ENCODE measurements at places on chromosomes 11 and 22. TPM values are rescaled to one million over a fixed set of nuclear protein-coding genes. Genes with fewer than 3 reads are reported as not detected.
A peak's percentile ranks its signal among the peaks of the same experiment; 100 is the strongest.

DNA sequence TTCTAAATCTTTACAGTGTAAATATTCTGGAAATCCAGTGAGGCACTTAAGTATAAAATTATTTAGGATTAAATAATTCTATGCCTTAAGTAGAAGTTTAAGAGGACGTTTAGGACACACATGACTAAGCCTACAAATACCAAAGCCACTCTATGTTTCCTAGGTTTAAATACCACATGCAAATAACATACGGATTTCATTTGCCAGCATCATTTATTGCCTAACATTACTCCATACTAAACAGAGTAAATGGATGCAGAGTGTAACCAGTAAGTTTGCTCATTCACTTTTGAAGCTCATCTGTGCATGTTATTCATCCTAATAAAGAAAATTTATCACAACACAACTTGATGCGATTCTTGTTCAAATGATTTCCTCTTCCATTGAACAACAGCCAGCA lies 4.1 kb downstream of the BDNF start:
- no peak for DNase-seq

OR6T1 gene
- not detected for polyA plus RNA-seq

- DNase-seq, result no peak
These were observed 4.4 kb downstream of the TMEM258 start for GRCh38 chr11:61787928-61788491.

- DNase-seq, result no peak
These were observed 26.9 kb downstream of the ARFGAP3 start for GRCh38 chr22:42830161-42830560.

GRCh38 chr11:132605825-132606570 lies 926.3 kb downstream of the OPCML start:
- no peak for DNase-seq

DNA sequence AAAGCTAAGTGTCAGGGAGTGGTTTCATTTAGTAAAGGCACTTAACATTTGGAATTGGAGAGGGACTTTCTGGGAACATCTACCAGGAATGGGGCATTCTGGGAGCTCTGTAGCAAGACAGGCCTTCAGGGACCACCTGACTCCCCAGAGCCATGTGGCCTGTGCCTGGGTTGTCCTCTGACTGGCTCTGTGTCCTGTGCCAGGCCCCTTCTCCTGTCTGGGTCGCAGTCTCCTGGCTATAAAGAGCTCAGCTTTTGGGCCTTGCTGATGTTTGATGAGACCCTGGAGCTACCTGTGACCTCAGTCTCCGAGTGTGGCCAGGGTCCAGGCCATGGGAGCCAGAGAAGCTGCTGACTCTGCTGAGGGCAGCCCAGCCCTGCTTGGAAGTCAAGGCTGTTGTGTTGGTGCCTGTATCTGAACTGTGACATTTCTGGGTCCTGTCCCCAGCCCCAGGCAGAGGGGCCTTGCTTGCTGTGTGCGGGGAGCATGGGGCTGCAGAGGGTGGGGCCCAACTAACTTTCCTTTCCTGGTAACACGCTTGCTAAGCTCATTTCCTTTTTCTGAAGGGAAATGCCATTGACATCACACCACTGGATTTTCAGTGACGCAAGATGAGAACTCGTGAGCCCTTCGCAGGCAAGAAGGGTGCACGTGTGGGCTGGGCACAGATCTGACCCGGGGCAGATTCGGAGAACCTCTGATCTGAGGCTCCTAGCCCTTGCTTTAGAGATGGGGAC lies 41.3 kb downstream of the LRRC32 start:
- peak; percentile 80 for DNase-seq

GRCh38 chr11:90373971-90374370 lies 151.1 kb upstream of the CHORDC1 start:
- DNase-seq, result no peak

GSTT2 gene
- polyA plus RNA-seq, result 0.30 TPM

- DNase-seq, result no peak
These were observed 263.2 kb downstream of the DCDC1 start for GRCh38 chr11:31106326-31106725.

- DNase-seq, result peak; percentile 87
These were observed 10.5 kb downstream of the NUMA1 start for GRCh38 chr11:72069787-72070251.

- DNase-seq, result no peak
These were observed 1294.8 kb downstream of the TBC1D22A start for GRCh38 chr22:48057116-48057835.

DNA sequence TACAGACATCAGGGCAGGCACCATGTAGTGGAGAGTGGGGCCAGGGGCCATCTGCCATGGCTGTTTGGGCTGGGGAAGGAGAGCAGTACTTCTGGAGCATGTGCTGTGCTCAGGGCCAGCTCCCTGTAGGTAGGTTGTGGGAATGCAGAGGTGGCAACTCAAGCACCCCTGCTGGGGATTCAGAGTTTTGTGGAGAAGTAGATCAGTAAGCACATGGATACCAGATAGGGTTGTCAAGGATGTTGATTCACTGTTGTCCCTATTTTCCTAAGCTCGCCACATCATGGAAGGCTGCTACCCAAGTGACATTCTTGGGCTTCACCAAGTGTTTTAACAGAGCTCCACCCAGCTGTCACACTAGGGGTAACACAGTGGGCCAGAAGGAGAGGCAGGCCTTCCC lies 67.2 kb downstream of the BMAL1 start:
- DNase-seq, result no peak

MMP8 gene
- polyA plus RNA-seq, result 0.51 TPM

DNA sequence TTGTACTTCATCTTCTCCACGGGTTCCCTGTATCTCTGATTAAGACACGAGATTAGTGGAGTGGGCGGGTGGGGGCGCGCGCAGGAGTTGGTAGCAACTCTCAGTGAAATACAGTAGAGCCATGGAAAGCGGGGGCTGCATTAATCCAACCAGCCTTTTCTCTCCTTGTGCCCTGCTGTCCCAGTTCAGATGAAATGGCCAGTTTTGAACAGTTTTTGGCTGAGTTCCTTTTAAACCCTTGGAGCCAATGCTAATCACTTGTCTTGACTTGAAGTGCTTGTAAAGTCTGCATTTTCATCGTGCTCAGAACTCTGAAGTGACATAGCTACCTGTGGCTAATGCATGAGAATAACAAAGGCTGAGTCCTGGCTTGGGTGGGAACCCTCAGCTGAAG lies 734 bp upstream of the TMEM123 start:
- no peak for DNase-seq

- DNase-seq, result no peak
These were observed 68.1 kb downstream of the MCHR1 start for GRCh38 chr22:40747361-40747760.

TH gene
- polyA plus RNA-seq, result 0.08 TPM

DNA sequence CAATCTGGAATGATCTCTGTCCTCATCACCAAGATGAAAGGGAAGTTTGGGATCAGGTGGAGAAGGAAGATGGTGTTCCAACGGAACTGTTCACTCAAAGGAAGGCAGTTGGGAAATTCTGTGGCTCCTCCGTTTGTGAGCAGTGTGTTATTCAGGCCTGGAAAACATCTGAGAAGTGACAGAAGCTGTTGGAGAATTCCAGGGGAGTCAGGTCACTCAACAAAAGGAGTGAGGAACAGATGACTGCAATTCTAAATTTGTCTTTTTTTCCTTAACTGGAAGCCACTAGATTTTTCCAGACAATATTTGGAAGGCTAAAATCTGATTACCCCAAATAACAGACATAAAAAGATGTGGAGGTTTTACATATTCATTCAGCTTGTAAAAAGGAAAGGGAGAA lies 107.8 kb downstream of the CD44 start:
- DNase-seq, result peak; percentile 59

DNA sequence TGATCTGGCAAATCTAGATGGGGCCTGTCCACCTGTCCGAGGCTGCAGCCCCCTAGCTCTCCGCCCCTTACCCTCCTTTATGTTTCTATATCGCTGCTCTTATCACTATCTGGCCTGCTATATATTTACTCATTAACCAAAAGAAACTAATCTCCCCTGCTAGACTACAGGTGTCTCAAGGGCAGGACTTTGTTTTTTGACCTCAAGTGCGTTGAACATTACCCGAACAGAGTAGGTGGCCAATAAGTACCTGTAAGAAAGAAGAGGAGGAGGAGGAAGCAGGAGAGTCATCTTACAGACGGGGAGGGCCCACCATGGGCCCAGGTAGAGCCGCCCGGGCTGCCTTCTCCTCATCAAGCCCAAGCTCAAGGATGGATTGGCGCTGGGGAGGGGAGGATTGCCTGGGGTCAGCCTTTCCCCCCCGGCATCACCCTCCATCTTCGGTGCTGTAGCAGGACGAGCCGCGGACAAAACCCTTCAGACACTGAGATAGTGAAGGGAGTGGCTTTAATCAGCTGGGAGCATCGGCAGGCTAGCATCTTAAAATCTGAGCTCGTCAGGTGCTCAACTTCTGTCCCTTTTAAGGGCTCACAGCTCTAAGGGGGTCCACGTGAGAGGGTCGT lies 1.2 kb upstream of the P2RY6 start:
- DNase-seq, result peak; percentile 12

DNA sequence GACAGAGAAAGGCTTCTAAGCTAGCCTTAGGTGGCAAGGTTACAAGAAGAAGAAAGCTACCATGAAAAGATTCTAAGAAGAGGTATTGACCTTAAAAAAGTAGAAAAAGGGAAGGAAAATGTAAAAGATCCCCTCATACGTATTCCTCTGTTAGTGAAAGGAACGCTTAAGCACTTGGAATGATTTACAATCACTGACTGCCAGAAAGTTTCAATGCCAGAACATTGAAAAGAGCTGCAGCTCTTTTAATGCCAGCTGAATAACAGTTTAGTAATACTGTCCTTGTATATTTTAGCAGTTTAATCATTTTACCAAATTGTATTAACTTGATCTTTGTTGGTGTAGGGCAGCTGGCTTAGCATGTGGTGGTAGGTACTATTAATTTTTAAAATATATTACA lies 650.7 kb downstream of the FAM181B start:
- no peak for DNase-seq

DNA sequence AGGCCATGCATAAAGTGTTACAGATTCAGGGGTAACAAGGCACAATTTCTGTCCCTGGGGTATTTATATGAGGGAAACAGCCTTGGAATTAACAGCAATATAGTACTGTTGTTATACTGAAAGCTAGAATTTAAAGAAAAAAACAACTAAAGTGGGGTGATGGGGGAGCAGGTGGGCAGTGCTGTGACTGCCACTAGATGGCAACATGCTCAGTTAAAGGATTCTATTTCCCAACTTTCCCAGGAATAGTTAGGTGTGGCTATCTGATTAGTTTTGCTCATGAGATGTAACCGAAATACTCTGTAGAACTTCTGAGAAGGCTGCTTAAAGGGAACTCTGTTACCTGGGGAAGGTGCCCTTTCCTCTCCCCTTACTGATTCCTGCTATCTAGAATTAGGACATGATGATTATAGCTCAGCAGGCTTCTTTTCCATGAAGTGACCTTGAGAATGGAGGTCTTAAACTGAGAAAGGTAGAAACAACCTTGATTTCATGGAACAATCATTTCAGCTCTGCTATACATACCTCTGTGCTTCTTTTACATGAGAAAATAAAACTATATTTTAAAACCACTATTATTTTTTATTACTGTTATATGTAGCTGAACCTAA lies 102.6 kb downstream of the RELT start:
- no peak for DNase-seq

DEUP1 gene
- not detected for polyA plus RNA-seq

- no peak for DNase-seq
These were observed 8.3 kb downstream of the TPBGL start for GRCh38 chr11:75248924-75249256.

HEPHL1 gene
- not detected for polyA plus RNA-seq

DNA sequence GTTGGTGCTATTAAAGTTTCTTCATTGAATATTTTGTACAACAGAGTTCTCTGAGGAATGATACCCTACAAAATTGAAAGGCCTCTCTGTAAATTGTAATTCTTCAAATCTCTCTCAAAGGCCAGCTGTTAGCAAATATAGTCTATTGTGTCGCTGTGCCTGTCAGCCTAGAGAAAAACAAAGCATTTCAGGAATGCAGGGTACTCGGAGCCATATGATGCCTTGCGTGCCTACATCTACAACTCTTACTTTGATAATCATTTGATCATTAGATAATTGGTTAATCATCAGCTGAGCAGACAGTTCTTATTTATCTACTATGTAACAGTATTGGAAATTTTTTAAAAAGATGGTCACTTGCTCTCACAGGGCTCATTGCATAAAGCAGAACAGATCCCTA lies 67.3 kb downstream of the RNF169 start:
- DNase-seq, result no peak

GRCh38 chr11:92276773-92277172 lies 52.2 kb downstream of the FAT3 start:
- DNase-seq, result no peak

KCNK4 gene
- polyA plus RNA-seq, result not detected

TST gene
- polyA plus RNA-seq, result 57.3 TPM

- no peak for DNase-seq
These were observed 60.0 kb downstream of the RTL6 start for GRCh38 chr22:44438056-44438455.

POU2AF2 gene
- not detected for polyA plus RNA-seq

HIC2 gene
- 1.4 TPM for polyA plus RNA-seq

DNA sequence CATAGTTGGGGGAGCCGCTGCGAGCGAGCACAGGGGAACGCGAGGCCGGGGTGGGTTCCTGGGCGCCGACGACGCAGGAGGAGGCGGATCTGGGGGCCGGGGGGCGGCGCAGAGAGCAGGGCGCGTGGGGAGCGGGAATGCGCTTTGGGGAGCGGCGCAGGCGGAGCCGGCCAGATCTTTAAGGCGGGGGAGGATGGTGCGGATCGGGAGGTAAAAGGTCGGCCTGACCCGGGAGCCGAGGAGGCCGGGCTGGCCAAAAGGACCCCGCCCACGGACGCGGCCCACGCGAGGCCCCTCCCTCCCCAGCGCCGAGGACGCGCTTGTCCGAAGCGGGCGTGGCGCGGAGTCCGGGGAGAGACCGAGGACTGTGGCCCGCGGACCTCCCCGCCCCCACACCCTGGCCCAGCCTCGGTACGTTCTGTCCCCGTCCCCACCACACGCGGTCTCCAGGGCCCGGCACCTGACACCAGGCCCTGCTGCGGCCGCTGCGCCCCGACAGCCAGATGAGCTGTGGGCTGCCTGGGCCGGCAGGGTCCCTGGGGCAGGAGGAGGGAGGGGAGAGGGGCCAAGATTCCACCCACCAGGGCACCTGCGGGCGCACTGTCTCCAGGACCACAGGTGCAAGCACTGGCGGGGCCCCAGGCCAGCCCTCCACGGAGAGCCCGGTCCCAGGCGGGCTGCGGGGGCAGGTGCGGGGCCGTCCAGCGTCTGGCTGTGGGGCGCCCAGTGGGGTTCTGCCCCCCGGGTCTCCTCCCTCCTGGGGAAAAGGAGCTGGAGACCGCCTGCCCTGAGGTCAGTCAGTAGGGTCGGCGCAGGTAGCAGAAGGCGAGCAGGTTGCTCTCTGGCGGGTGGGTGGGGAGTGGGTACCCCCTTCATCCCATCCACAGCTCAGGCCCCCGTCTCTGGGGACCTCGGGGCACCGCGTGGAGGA lies 10.9 kb downstream of the PIM3 start:
- peak; percentile 88 for DNase-seq

- no peak for DNase-seq
These were observed 48.2 kb upstream of the SMCO4 start for GRCh38 chr11:93591247-93591898.

OR6A2 gene
- not detected for polyA plus RNA-seq
